ENCODE measurements at places on chromosomes 6 and 20.
A peak's percentile ranks its signal among the peaks of the same experiment; 100 is the strongest.

GRCh38 chr6:97151601-97152000, 131.4 kb downstream of the MMS22L start:
- no peak for DNase-seq

DNA sequence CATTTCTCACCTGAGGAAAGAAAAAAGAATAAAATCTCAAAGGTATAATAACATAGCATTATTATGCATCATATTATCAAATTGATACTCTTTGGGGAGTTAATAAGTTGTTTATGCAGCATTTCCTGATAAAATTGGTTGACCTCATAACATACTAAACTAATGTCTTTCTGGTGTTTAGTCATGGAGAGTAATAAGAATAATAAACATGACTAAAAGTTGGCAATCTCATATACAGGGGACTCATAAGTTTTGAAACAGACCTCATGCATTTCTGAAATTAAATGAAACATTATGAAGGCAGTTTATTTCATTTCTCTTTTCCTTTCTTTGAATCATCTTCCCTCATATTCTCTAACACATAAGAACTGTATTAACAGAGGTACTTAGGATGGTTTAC, 60.5 kb upstream of the PRDM1 start:
- DNase-seq: no peak

- DNase-seq: no peak
Observed at GRCh38 chr6:2254747-2255146, 9.3 kb upstream of the GMDS start.

GRCh38 chr6:165049362-165049761, 260.0 kb downstream of the C6orf118 start:
- peak; percentile 40 for DNase-seq

DNA sequence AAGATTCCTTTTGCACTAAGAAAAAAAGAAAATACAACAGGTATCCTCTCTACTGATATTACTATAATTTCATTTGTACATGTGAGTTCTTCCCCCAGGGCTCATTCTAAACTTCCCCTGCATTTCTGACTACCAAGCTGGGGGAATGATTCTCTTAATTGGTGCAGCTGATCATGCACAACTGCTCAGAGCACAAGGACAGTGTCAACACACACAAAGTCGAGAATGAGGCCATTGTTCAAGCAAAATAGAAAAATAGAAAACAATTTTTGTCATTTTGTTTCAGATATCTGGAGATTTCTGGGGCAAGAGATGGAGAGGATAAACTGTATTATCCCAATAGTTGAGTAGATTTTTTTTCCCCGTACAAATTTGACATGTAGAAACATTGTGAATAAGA, 236.3 kb downstream of the HAO1 start:
- DNase-seq: no peak

DNA sequence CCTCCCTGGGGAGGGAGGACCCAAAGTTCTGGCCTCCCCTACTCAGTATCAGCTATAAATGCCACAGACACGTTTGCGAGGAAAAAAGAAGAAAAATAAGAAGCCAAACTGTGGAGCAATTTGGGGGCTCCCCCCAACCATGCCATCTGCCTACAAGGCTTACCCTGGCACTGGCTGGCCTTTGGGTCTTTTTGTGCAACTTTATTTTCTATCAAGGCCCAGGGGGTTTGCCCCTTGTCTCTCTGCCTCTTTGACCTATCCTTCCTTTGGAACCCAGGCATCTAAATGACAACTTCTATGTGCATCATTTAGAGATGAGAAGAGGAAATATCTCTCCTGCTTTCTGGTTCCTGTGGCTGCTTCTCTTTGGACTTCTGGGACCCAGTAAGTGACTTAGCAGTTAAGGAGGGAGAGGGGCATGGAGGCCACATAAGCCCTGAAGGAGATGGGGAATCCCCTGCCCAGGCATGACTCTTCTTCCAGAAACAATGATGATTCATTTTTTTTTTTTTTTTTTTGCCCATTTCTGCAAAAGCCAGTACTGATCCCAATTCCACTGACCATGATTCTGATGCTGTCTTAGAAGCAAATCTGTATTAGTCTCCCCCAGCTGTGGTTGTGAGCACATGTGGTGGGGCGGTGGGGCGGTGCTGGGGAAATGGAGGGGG, at the start of gene MUC22:
MUC22 (plus strand) TSS at position 82 of the 668 bp plus-strand sequence; CDS start at position 315, 233 bp downstream.
- DNase-seq: peak; percentile 84

- DNase-seq: peak; percentile 80
Observed at GRCh38 chr20:7728338-7728737, 211.9 kb downstream of the HAO1 start.

- peak; percentile 33 for DNase-seq
Observed at GRCh38 chr20:58102744-58103516, 125.5 kb downstream of the ANKRD60 start.

- DNase-seq: peak; percentile 37
Observed at GRCh38 chr20:5001174-5002076, at the start of gene SLC23A2. SLC23A2 (minus strand) TSS chr20:5001510; CDS start chr20:4932562, 68,948 bp downstream.

DNA sequence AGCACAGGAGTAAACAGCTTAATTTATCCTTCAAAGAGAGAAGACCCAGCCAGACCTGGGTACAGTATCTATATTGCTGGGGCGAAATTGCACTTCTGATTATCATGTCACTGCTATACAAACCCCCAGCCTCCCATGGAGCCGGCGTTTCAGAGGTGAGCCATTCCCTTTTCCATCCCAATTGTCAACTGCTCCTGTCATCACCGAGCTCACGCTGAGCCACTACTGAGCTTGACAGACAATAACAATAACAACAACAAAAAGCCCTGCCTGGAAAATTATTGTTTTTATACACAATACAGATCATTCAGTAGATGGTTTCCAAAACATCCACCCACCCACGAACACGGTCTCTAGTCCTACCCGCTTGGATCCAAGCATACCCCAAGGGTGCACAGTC, 129.0 kb upstream of the JARID2 start:
- no peak for DNase-seq

- no peak for DNase-seq
Observed at GRCh38 chr20:19867074-19867473, 109.0 kb downstream of the RIN2 start.

DNA sequence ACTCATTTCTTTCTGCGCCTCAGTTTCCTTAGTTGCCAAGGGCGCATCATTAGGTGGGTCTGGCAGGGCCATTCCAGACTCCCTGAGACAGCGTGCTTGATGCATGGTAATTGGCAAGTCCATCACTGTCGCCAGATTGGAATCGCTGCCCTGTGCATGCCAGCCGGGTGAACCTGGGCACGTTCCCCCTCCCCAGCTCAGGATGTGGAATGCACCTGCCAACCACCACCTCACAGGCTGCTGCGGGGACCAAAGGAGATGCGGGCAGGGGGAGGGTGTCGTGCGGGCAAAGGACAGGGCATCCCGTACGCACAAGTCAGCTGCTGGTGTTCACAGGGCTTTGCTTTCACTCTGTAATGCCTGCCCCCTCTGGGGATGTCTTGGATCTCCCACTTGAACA, 36.4 kb upstream of the PMEPA1 start:
- DNase-seq: no peak

DNA sequence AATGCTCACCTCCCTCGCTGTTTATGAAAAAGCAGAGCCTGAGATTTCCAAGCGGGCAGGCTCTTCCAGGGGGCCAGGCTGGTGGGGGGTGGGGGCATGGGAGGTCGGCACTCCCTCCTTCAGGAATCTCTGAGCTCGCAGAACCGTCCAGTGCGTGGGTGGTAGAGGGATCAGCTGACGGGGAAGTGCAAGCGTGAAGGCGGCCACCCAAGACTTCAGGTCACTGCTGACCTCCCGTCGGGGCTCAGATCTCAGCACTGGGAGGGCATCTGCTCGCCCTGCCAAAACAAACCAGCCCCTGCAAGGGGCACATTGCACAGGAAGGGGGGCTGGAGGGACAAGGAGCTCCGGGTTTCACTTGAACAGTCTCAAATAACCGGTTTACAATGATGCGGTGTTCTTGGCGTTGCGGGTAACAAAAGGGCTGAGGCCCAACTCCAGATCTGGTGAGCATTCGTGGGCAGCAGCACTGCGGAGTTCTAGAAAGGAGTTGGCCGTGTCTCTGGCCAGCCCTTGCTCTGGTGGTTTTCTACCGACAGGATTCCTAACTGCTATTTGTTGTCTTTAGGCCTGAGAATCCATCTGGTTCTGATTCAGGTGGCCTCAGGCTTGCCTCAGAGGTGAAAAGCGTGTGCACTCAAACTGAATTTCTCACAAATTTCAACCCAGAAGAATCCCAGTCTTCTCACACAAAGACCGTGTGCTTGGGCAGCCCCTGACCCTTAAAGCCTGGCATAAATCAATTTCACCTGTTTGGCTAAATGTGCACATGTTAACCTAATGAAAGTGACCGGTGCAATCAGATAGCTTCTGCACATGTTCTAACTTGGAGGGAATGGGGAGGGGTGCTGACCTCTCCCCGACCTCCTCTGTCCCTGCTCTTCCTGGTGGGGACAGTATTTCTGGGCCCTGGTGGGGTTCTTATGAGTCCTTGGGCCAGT, 191.6 kb downstream of the MYLK4 start:
- peak; percentile 49 for DNase-seq

- DNase-seq: peak; percentile 96
Observed at GRCh38 chr6:137717074-137718073, 149.7 kb upstream of the TNFAIP3 start.

- peak; percentile 80 for DNase-seq
Observed at GRCh38 chr6:166542580-166542912, 43.9 kb downstream of the RAMACL start.

DNA sequence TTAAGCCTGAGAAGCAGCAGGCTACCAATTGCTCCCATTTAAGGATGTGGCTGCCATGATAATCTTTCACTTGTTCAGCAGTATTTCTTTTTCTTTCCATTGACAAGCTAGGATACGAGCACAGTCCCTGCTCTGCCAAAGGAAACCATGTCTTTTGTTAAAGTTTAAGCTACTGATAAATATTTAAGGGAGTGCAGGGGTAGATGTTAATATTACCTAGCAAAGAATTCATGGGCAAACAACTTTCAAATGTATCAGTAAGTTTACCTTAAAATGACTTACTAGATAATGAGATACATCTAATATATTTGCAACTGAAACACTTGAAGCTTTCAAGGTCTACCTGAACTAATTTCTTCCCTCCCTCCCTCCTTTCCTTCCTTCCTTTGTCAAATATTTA, 77.3 kb downstream of the OPN5 start:
- DNase-seq: peak; percentile 25

DNA sequence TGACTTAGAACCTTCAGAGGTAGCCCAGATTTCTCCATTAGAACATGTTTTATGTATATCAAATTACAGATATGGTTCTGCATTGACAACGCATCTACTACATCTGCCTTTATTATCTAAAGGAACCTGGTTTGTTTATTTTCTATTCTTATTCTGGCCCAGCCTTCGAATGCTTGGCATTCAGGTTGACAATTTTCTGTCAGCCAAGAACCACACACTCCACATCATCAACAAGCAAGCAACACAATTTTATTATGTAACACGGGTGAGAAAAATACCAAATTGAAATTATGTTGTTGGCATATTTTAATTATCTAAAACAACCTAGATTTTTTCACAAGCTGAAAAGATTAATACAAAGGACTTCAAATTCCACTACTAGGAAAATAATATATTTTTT, 14.6 kb downstream of the MAP3K5 start:
- no peak for DNase-seq

GRCh38 chr6:89311853-89312531, 3.1 kb downstream of the GABRR2 start:
- DNase-seq: peak; percentile 70

DNA sequence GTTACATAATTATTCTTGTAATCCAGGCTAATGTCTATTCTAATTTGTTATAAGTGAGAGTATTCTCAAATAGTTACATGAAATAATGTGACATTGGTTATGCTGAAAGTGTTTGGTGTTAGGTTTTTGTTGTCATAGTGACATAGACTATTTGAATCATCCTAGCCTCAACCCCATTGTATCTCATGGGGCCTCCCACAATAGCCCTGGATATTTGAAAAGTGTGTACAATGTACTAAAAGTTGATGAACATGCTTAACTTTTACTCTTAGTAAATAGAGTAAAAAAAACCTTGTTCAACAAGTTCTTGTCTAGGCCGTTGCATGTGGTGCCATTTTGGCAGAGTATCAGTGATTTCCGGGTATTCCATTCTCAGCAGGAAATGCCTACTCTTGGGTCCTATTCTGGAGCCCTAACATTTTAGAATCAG, 83.0 kb downstream of the RTN4IP1 start:
- DNase-seq: peak; percentile 71

DNA sequence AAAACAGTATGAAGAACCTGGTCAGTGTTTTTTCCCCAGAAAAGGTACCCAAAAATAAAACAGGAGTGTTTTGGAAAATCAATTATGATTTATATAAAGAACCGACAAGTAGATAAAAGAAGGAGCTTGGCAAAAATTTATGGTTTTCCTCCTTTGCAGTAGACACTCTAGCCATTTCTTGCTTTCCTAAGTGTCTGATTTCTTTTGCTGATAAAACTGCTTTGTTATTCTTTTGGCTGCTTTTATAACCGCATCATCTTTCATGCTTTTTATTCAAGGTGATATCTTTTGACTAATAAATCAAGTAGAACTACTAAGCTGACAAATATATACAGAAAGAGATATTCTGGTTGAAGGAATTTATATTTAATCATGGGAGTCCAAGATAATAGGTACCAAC, 16.6 kb downstream of the ATG5 start:
- no peak for DNase-seq

Data from kidney tubule cell (primary cell).